ENCODE measurements at places on chromosomes 16 and 17.

DNA sequence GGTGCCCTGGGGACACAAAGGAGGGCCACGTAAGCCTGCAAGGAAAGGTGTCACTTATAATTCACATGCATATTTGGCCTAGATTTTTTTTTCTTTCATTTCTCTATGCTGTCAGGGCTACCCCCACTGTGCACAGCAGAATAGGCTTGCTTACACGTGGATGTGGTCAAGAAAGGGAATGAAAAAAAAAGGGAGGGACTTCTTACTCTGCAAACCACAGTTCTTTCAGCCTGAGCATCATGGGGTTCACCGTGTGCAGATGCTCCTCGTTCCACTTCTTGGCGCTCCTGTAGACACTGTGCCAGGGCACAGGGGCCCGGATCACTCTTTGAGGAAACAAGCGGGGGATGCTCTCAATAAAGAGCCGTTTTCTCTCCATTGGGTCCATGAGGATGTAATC is 16.6 kb downstream of the DNAH3 start:
- DNase-seq: no peak

DNA sequence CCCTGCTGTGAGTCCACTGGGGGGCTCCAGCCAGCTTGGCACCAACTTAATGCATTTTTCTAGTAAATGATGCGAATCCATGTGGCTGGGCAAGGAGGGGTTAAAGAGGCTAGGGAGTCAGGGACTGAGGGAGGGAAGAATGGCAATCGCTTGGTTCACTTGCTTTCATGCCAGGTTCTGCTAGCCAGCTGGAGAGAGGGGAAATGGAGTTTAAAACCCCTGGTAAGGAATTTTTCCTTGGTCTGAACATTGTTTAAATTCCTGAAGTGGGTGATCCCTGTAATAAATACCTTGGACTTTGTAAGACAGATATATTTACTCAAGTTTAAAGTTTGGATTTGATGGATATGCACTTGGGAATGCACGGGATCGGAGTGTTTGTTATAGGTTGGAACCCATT is 22.8 kb downstream of the ANKFN1 start:
- no peak for DNase-seq

- no peak for DNase-seq
Measured at GRCh38 chr17:69749911-69750310, 325.1 kb upstream of the KCNJ16 start.

DNA sequence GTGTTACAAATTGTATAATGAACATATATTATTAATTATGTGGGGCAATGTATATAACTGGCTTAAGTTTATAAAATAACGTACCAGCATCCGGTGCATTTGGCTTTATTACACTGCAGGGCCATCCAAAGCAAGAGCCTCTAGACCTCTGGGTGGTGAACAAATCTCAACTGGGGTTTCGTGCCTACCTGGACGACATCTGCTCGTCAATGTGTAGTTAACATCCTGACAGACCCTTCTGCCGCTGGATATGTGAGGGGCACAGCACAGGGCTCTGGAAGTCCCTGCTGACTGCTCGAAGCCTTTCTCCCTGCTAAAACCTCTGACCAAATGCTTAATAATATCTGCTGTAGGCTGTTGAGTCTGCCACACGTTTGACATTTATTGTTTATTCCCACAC is 2.3 kb downstream of the TMEM186 start:
- DNase-seq: no peak

DNA sequence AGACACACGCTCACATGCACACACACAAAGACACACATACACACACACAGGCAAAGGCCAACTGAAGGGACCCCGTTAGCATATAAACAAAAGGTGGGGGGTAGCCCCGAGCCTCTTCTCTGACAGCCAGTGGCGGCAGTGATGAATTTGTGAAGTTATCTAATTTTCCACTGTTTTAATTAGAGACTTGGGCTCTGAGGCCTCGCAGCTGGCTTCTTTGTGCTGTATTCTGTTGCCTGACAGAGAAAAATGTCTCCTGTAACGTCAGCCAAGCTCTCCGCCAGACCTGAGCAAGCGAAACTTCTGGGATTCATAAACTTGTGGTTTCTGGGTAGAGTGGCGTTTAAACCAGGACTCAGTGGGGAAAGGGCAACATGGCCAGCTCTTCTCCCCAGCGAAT is 113.9 kb upstream of the FOXF1 start:
- no peak for DNase-seq

DNA sequence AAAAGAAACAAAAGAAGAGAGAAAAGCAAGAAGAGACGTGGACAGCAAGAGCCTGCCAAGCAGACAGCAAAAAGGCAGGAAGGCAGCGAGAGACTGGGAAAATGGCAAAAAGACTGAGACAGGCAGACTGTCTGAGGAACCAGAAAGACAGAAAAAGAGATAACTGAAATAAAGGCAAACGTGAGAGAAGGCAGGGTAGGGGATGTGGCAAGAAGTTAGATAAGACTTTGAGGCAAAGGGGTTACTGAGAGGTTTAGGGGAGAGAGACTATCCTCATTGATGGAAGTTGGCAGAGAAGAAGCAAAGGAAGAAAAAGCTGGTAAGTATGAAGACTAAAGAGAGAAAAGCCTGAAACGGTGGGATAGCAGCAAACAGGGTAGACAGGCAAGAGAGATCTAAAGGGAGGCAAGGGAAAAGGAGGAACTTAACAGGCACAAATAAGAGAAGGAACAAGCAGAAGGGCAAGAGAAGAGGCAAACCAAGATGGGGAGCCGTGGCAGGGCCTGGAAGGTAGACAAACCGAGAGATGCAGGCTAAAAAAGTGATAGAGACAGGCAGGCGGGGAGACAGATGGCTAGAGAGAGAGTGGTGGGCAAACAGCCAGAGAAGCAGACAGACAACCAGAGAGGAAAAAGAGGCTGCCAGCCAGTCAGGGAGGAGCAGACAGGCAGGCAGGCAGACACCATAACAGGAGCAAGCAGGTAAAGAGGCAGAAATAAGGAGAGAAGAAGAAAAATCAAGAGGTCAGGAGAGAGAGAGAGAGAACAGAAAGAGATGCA is 7.1 kb upstream of the CHD3 start:
- no peak for DNase-seq

- DNase-seq: no peak
Measured at GRCh38 chr17:915538-916201, 63.9 kb downstream of the NXN start.

DNA sequence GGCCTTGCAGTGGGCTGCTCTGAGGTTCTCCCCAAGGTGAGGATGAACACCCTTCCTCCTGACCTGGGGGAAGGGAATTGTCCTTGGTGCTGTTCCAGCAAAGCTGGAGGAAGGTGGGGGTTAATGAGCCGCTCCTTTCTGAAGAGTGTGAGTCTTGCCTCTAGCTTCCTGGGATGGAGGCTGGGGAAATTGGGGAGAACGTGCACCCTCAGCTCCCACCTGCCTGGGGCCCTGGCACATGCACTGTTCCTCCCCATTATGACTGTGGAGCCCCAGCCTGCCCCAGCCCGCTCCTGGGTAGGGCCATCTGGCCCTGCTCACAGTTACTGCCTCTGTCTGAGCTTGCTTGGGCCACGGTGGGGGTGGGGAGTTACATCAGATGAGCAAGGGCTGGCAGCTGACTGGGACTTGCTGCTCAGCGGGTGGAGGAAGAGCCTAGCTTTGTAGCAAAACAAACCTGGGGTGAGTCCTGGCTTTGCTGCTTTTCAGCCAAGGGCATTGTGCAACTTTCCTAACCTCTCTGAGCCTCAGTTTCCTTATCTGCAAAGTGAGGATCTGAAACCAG is 11.1 kb downstream of the TNS4 start:
- no peak for DNase-seq

- DNase-seq: no peak
Measured at GRCh38 chr16:324451-325334, 27.8 kb downstream of the AXIN1 start.

DNA sequence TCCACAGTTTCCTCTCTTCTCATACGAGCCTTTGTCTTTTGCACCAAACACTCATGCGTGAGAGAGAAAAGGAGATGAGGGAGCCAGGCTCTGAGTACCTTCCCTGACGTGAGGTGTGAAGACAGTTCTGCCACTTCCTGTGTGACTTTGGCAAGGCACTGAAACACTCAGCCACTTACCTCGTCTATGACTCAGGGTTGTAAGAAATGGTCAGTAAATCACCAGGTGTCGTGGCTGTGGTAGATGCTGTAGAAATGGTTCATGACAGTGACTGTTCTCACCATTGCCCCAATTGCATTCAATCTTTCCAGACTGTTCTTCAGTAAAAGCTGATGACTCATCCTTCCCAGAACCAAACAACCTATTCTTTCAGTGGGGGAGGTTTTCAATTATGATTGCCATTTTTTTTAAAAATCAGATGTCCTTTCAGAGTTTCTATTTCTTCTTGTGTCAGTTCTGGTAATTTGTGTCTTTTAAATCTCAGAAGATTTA is 49.2 kb upstream of the CBFA2T3 start:
- DNase-seq: no peak

- no peak for DNase-seq
Measured at GRCh38 chr16:78988361-78988969, 612.1 kb downstream of the MAF start.

- no peak for DNase-seq
Measured at GRCh38 chr16:31253642-31254045, 6.1 kb upstream of the ITGAM start.
